ENCODE measurements at places on chromosomes 3 and 15.

DNA sequence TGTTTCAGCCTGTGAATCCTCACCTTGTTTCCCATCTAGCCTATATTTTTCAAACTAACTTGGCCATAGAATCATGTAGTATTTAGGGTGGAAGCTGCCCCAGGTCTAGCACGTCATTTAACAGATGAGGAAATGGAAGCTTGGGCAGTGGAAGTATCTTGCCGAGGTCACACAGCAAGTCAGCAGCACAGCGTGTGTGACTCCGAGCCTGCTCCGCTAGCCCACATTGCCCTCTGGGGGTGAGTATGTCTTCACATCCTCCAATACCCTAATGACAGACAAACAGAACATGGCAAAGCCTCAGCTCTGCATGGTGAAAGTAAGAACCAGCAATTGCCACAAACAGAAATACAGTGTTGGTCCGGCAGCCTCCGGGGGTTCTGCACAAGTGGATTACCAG lies 2.2 kb upstream of the CCR5 start:
- DNase-seq, result no peak

DNA sequence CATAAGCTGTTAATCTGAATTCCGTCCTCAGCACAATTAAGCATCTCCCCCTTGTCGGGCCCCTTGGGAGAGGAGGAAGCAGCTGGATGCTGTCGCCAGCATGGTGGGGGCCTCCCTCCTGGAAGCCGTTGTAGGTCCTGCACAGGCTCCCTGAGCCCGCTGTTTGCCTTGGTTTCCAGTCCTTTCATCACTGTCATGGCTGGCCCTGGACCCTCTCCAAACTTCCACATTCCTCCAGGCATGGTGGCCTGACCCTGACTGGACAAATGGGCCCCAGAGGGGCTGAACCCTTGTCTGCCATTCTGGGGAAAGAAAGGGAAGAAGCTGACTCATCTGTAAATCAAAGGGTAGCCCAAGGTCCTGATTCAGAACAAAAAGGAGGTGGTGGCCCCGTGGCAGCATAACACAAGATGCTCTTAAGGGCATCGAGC lies 300.5 kb upstream of the LRRFIP2 start:
- DNase-seq, result no peak

DNA sequence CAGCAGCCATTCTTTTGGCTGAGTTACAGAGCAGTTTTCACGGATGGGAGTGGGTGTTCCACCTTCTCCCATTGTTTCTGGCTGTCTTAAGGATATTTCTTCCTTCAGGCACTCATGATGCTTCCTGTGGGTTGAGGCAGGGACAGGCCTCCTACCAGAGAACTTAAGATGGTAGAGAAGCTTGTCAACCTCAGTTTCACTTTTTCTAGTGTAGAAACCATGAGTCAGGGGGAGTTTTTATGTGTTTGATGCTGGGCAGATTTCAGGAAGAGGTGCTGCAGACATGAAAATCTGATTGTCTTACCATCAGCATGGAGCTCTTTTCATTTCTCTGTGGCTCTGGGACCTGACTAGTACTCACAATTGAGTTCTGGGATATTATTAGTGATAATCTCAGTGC lies 48.7 kb upstream of the VEPH1 start:
- no peak for DNase-seq

DNA sequence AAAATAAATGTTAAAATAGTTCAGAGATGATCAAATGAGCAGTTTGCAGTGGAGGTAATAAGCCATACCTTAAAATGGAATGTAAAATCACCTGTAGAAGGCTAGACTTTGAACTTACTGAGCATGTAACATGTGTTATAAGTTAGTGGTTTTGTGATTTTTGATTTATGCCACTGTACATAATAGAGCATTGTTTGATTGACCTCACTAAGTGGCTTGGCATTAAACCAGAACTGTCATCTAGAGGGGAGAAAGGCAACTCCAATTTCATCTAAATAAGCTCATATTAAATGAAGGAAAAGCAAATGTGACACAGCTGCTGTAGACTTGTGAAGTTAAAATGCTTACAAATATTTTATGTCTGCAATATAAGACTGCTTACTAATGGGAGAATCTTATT lies 387.9 kb downstream of the ZIC1 start:
- DNase-seq, result no peak

GRCh38 chr3:194871864-194872668 lies 186.4 kb downstream of the FAM43A start:
- DNase-seq, result no peak

GRCh38 chr15:26928051-26928450 lies 42.9 kb upstream of the GABRG3 start:
- DNase-seq, result no peak

DNA sequence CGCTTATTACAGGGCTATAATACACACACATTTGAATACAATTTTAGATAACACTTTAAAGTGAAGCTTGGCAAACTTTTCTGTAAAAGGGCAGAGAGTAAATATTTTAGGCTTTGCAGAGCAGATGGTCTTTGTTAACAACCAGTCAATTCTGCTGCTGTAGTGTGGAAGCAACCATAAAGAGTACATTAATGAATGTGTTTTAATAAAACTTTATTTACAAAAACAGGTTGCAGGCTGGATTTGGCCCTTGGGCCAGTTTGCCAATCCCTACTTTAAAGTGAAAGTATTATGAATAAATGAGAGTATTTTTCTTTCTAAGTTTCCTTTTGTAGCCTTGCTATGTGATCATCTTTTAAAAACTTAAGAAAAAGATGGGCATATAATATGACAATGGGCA lies 20.7 kb upstream of the ANKRD34C start:
- no peak for DNase-seq
